Right cardiac atrium (tissue), 5 donors: ENCODE measurements at places on chromosomes 3 and 15.

DNA sequence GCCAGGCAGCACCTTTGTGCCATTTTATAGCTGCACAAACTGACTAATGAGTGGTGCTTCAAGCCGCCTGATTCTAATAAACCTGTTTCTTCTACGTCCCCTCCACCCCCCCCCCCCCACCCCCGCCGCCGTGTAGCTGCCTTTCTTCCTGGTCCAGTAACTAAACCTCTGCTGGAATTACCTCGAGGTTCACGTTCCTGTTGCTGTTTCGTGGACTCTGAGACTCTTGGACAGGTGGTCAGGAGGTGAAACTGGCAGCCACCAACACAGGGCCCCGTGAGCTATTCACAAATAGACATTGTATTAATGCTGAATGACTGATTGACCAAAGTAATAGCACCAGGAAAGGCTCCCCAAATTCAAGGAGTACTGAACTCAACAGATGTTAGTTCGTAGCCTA, 73.9 kb downstream of the TRIM69 start:
- DNase-seq = no peak

DNA sequence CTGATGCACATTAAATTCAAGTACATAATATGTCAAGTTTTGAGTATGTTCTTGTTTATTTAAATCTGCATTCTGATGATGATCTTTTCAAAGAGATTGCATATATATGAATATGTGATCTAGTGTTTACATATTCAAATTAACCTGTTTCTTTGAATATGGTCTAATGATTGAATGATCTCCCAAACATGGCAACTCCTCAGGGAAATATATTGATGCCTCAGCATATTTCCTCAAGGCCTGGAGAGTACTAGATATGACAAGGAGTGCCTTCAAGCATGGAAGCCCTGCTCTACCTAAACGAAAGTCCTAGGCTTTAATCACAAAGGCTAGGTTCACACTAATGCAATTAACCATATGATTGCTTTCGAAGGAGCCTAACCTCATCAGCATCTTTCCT, 532.8 kb downstream of the ZIC1 start:
- no peak for DNase-seq

- no peak for DNase-seq
Measured at GRCh38 chr3:178948546-178948945, 123.1 kb downstream of the ZMAT3 start.

- DNase-seq = no peak
Measured at GRCh38 chr3:9951962-9952805, at the start of gene PRRT3. Gene PRRT3 (minus strand): TSS chr3:9952408. CDS start chr3:9950115, 2,293 bp downstream.
